ENCODE measurements at places on chromosomes 7 and 10.
A peak's percentile ranks its signal among the peaks of the same experiment; 100 is the strongest.

DNA sequence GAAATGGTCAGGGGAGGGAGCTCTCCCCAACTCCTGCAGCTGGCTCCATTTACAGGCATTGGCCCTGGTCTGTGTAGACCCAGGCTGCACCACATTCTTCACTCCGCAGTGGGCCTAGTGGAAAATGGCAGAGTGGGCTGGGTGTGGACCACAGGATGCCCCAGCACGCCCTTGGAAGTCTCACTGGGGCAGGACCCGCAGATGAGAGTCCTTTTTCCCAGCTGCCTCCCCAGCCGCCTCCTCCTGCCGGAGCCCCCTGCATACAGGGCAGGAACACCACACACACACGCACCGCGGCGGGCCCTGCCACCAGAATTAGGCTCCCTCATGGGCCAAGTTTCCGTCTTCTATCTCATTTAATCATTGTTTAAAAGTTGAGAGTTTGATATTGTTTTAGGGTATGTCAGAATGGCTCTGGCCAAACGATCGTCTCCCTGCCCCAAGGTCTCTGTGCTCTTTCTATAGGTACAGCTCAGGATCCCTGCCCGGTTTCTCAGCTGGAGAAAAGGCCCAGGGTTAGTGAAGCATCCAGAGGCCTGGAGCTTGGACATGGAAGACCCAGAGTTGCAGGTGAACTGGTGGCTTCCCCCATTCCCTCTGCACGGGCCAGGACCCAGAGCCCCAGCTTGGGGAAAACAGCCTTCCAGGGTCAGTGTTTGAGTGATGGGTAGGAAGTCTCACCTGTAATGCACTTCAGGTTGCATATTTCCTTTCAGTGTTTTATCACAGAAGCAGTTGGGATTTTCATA, 42.0 kb downstream of the ZNF467 start:
- DNase-seq: no peak

GRCh38 chr10:127041552-127041951, 136.3 kb downstream of the DOCK1 start:
- no peak for DNase-seq

DNA sequence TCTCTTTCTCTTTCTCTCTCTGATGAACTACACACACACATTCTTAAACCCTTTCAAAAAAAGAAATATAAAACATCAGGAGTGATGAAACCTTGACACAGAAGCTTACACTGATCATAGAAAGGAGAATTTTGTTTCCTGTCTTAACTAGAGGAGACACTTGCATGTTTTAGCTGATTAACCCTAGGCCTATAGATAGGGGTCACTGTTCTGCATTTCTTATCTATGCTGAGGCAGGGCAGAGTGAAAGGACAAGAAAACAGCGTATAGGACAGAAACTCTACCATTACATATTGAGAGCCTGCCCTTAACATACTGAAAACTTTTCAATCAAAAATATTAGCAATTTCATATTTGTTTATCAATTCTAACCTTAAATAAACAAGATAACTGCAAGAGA, 680.6 kb upstream of the MBL2 start:
- no peak for DNase-seq

- DNase-seq: peak; percentile 16
Observed at GRCh38 chr7:137592232-137592896, 248.8 kb upstream of the PTN start.

DNA sequence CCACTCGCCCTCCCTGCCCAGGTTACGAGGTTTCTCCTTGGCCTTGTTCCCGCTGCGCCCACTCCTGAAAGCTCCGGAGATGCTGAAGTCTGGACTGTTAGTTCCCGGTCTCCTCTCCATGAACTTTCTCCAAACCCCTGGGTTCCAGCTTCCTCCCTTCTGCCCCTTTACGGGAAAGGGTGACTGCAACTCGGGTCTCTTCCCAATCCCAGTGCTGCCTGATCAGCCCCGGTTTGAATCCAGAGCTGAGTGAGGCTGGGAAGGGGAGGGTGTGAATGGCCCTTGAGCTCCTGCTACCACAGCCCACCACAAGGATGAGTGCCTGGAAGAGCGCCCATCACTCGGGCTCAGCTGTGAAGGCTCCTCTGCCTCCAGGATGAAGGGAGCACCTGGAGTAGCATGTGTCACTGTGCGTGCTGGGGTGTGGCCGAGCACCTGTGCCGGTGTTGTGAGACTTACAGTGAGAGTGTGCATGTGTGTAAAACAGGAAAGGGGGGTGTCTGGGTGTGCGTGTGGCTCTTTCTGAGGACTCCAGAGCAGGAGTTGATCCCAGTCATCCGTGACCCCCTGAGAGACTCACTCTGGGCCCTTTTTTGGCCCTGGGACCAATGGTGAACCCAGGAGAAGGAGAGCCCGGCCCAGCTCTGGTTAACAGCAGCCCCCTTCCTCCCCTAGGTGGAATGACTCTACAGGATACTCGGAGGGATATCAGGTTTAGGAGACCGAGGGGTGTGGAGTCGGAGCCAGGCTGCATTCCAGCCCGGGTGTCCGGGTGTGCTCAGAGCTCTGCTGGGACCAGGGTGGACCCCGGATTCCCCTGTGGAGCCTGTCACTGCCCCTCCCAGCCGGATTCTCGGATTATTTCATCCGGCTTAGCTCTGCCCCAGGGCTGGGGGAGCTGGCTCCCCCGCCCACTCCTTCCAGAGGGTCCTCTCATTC, 1.1 kb upstream of the ZNF467 start:
- no peak for DNase-seq

- DNase-seq: peak; percentile 21
Observed at GRCh38 chr10:125982260-125982948, 86.0 kb downstream of the FANK1 start.

- no peak for DNase-seq
Observed at GRCh38 chr7:27453702-27454405, 208.8 kb downstream of the HIBADH start.

DNA sequence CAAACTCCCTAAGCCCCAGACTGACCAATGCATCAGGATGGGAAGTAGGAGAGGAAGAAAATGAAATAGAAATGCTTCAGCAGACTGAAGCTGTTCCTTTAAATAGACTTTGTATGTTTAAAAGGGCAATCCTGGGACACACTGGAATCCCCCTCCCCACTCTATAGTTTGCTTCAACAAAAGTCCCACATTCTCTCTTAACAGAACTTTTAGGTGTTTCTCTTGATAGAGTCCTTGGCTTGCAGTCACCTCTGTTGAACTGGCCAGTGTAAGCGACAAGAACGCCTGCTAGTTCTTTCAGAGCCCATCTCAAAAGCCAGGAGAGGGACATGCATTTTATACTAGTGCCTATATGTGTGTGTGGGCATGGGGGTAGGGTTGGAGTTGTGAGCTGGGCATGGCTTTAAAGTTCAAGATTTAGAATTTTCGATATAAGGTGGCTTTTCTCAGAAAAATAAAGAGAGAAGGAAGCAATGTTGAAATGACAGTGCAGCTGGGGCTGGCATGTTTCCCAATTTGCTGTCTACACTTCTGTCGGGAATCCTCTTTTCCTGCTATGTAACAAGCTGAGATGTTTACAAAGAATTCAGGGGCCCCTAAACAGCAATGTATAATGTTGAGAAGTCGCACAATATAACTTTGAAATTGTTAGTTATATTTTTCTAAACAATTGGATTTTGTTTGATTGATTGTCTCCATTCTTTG, 2.1 kb downstream of the TBX20 start:
- DNase-seq: no peak

GRCh38 chr7:107668296-107668695, 7.7 kb downstream of the SLC26A4 start:
- no peak for DNase-seq

GRCh38 chr10:46096446-46096845, 50.4 kb upstream of the MSMB start:
- no peak for DNase-seq

- DNase-seq: no peak
Observed at GRCh38 chr10:87846023-87846422, 17.3 kb downstream of the KLLN start.

DNA sequence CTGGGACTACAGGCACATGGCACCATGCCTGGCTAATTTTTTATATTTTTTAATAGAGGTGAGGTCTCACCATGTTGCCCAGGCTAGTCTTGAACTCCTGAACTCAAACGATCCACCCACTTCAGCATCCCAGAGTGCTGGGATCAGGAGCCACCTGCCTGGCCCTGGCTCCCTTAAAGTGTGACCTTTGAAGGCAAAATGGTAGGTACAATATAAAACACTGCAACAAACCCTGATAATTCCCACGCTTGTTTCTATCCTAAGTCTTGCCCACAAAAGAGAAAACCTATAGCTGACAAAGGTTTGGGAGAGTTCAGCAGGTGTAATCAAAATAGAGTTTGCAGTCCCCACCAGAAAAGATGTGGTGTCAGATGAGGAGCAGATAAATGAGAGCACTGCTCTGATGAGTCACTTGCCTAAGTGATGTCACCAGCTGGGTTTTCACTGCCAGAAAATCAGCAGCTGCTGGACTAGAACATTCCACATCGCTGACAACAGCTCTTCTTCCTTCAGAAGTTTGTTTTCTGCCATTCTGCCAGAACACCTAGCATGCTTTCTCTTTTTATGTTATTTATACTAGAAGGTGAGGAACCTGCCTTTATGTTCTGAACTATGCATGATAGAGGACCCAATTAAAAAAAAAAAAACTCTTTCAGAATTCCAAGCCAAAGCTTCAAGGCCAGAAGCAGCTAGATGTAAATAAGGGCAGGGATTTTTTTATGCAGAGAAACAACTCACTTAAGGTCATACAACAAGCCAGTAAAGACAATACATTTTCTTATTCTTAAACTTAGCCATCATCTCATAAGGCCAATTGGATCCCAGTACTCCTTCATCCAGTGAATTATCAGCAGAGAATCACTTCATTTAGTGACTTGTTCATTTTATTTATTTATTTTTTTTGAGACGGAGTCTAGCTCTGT, 18.0 kb downstream of the PURB start:
- DNase-seq: no peak

DNA sequence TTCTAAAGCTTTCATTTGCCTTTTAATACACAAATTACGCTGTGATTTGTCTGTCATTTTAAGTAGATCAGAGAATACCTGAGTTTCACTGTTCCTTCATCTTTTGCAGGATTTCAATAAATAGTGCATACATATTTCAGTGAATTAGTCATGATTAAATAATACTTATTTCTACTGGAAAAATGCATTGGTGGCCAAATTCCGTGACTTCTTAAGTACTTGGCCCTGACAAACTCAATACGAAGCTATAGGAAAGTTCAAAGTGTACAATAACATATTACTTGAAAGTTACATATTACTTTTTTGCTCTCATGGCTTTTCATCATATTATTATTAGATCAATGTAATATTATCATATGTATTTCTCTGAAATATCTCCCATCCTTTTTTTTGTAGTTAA, 16.1 kb upstream of the PLXDC2 start:
- DNase-seq: no peak

- DNase-seq: no peak
Observed at GRCh38 chr7:132247995-132248618, 328.2 kb downstream of the PLXNA4 start.

DNA sequence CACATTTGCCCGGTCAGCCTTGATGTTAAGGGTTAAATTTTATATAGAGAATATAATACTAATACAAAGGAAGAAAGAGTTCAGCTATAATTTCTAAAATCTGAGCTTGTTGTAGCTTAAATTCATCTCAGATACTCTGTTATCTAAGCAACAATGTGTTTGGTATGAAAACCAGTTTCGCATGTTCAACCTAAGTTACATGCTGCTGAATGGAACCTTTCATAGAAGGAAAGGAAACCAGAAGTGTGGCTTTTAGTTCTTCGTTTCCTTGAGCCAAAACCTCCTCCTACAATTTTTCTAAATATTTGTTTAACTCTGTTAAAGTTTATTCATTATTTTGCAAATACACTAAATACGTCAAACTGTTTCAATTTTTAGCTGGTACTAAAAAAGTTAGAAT, 18.5 kb downstream of the AGR2 start:
- DNase-seq: no peak

GRCh38 chr7:35604595-35604994, 90.3 kb downstream of the HERPUD2 start:
- no peak for DNase-seq

GRCh38 chr7:85489498-85489897, 302.6 kb upstream of the SEMA3D start:
- DNase-seq: no peak

DNA sequence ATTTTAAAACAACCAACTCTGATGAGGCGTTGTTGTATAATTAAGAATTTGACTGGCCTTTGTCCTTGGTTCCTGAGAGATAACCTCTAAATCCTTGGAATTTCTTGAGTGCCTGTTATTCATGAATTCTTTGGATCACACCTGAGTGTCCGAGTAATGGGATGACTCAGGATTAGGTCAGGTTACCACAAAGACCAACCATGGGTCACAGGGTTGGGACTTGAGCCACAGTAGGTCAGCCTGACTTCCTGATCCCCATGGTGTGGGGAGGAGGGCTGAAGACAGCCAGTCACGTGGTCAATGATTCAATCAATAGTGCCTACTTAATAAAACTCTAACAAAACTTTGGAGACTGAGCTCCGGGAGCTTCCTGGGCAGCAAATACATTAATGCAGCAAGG, 192.5 kb downstream of the GFRA1 start:
- no peak for DNase-seq

DNA sequence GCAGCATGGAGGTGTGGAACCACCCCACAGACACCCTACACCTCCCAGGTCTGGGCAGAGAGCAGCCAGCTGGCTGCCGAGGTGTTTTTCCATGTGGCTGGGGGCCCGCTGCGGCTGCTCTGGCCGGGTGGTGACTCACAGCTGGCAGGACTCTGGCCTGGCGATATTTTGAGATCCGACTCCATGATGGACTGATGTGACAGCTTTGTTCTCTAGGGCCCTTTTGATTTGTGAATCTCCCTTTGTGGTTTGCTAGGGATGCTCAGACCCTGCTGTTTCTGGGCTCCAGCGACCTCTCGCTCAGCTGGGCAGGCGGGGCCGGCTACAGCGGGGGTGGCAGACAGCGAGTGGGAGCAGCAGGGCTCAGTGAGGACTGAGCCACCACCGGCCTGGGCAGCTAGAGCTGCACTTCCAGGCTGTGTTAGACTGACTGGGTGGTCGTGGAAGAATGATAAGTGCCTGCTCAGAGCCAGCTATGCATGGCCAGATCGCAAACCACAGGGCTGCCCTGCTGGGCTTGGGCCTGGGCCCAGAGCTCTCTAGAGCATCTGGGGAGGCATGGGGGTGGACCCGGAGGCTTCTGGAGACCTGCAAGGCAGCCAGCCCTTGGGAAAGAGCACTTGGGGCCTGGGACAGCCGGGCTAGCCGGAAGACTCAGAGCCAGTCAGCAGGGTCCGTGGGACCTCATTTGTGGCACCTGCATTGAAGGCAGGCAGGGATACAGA, 46.2 kb upstream of the GDF10 start:
- no peak for DNase-seq

- peak; percentile 37 for DNase-seq
Observed at GRCh38 chr7:76262683-76263402, 39.6 kb upstream of the HSPB1 start.

- DNase-seq: no peak
Observed at GRCh38 chr7:73858807-73859206, 2.2 kb upstream of the TMEM270 start.

- DNase-seq: no peak
Observed at GRCh38 chr10:29130190-29130673, 158.6 kb upstream of the LYZL1 start.

Measured in NCI-H748 treated with DMSO at 0.1 percent for 48 hours (cell line).